ENCODE measurements at places on chromosomes 3 and 15. TPM values are rescaled to one million over a fixed set of nuclear protein-coding genes. Genes with fewer than 3 reads are reported as not detected.
A peak's percentile ranks its signal among the peaks of the same experiment; 100 is the strongest.

- H3K27ac ChIP-seq = no peak overlapping the region
- no peak for DNase-seq
- no peaks in the 10 kb centered on the region for H3K27me3 ChIP-seq
- no peaks in the 10 kb centered on the region for H3K36me3 ChIP-seq
Measured at GRCh38 chr15:87633525-87633924, 623.0 kb downstream of the NTRK3 start.

The CRYGS gene
- 5.6 TPM for total RNA-seq

GRCh38 chr15:75696311-75696720 lies 16.3 kb downstream of the CSPG4 start:
- H3K36me3 ChIP-seq = no peaks in the 10 kb centered on the region
- no peak overlapping the region for H3K4me3 ChIP-seq
- H3K4me1 ChIP-seq = peaks cover 6% of the 10 kb centered on the region

The COPG1 gene
- 182 TPM for total RNA-seq

- DNase-seq = no peak
- H3K27ac ChIP-seq = peak overlapping the region; percentile 95
- H3K27me3 ChIP-seq = no peaks in the 10 kb centered on the region
- peak overlapping the region; percentile 97 for H3K4me3 ChIP-seq
- peaks cover 58% of the 10 kb centered on the region for H3K4me1 ChIP-seq
Measured at GRCh38 chr3:111592936-111593335, 2.2 kb downstream of the ZBED2 start.

The ARHGEF26 gene
- 0.18 TPM for total RNA-seq

The CADPS gene
- not detected for total RNA-seq

DNA sequence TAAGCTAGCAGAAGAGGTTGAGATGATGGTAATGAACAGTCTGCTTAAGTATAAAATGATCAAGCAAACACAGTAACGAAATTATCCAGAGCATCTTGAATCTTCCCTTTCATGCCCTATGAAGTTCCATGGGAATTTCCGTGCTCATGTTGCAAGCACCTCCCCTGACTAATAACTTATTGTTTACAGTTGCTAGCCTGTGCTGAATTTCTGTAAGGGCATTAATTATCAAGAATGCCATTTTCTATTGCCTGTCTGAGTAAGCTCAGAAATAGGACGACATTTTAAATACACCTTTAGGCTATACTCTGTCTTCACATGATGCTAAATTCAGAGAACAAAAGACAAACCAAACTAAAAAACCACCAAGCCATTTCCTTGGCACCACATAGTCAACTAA lies 257.5 kb upstream of the LRTM1 start:
- DNase-seq = no peak
- no peak overlapping the region for H3K4me3 ChIP-seq
- H3K27ac ChIP-seq = no peak overlapping the region
- no peaks in the 10 kb centered on the region for H3K4me1 ChIP-seq

- H3K36me3 ChIP-seq = no peaks in the 10 kb centered on the region
- H3K4me1 ChIP-seq = peaks cover 9% of the 10 kb centered on the region
- no peaks in the 10 kb centered on the region for H3K27me3 ChIP-seq
- DNase-seq = no peak
Measured at GRCh38 chr3:129621626-129622225, 15.2 kb upstream of the PLXND1 start.

GRCh38 chr3:167732313-167733065 lies 2.2 kb downstream of the PDCD10 start:
- H3K36me3 ChIP-seq = peaks cover 10% of the 10 kb centered on the region
- no peak overlapping the region for H3K27ac ChIP-seq
- peak overlapping the region; percentile 55 for H3K4me3 ChIP-seq
- H3K27me3 ChIP-seq = peaks cover 3% of the 10 kb centered on the region
- H3K4me1 ChIP-seq = peaks cover 18% of the 10 kb centered on the region

GRCh38 chr15:69285834-69286233 lies 12.9 kb upstream of the PAQR5 start:
- peaks cover 4% of the 10 kb centered on the region for H3K27me3 ChIP-seq
- H3K4me1 ChIP-seq = no peaks in the 10 kb centered on the region
- H3K4me3 ChIP-seq = no peak overlapping the region
- no peaks in the 10 kb centered on the region for H3K36me3 ChIP-seq

DNA sequence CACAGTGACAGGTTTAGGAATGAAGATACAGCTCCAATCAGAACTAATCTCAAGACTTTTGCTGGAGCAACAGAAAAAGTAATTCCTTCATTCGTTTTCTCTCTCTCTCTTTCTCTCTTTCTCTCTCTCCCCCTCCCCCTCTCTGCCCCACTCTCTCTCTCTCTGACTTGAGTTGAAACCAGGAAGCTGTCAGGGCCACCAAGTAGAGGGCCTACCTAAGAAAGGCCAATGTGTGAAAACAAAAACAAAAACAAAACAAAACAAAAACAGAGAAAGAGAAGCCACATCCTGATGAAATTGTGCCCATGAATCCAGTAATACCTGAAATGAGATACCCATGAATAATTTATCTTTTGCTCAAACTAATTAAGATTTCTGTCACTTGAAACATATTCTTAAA lies 72.9 kb downstream of the ATP8B4 start:
- H3K27ac ChIP-seq = peak overlapping the region; percentile 81
- DNase-seq = no peak
- no peak overlapping the region for H3K4me3 ChIP-seq
- peaks cover 71% of the 10 kb centered on the region for H3K36me3 ChIP-seq
- peaks cover 37% of the 10 kb centered on the region for H3K4me1 ChIP-seq

GRCh38 chr15:94099574-94099960 lies 131.8 kb upstream of the MCTP2 start:
- H3K27me3 ChIP-seq = peaks cover 5% of the 10 kb centered on the region
- DNase-seq = no peak
- no peak overlapping the region for H3K27ac ChIP-seq
- no peaks in the 10 kb centered on the region for H3K36me3 ChIP-seq
- no peak overlapping the region for H3K4me3 ChIP-seq

DNA sequence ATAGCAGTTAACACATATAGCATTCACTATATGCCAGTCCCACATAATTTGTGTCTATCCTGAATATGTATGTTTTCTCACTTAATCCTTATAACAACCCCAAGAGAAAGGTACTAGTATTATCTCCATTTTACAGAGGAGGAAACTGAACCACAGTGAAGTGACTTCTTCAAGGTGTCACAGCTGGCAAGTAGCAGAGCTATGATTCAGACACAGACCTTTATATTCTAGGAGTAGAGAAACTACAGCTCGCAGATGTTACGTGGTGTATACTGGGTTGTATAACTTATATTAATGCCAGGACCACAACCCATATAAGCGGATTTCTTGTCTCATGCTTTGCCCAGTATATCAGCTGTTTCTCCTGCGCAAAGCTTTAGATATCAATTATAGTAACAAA lies 29.5 kb upstream of the ICE2 start:
- DNase-seq = no peak
- no peak overlapping the region for H3K4me3 ChIP-seq
- H3K36me3 ChIP-seq = peaks cover 70% of the 10 kb centered on the region
- H3K27ac ChIP-seq = no peak overlapping the region

The TIMP4 gene
- total RNA-seq = 0.92 TPM

- no peaks in the 10 kb centered on the region for H3K4me1 ChIP-seq
- no peak overlapping the region for H3K27ac ChIP-seq
- DNase-seq = no peak
- H3K36me3 ChIP-seq = no peaks in the 10 kb centered on the region
- H3K27me3 ChIP-seq = no peaks in the 10 kb centered on the region
Measured at GRCh38 chr3:41854956-41855355, 106.9 kb downstream of the ULK4 start.

GRCh38 chr3:72123908-72124441 lies 339.0 kb upstream of the PROK2 start:
- H3K4me3 ChIP-seq = no peak overlapping the region
- H3K27ac ChIP-seq = no peak overlapping the region
- no peaks in the 10 kb centered on the region for H3K4me1 ChIP-seq
- H3K36me3 ChIP-seq = no peaks in the 10 kb centered on the region
- peaks cover 3% of the 10 kb centered on the region for H3K27me3 ChIP-seq

The ZNF502 gene
- total RNA-seq = 0.27 TPM

DNA sequence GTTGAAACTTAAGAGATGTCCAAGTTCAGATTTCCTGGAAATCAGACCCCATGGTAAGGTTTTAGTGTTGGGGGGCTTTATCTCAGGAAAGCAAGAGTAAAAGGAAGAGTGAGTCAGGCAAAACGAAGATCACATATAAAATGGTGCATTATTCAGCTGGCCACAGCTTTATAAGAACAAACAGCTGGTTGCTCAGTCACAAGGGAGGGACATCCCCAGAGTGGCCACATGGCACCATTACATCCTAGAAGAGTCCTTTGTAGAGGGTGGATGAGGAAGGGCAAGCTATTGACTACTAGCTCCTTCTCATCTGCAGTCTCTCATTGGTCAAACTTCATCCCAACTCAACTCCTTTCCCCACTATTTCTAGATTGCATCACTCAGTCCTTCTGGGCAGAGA lies 68.3 kb upstream of the COL8A1 start:
- H3K4me3 ChIP-seq = no peak overlapping the region
- no peak for DNase-seq
- no peak overlapping the region for H3K27ac ChIP-seq
- H3K4me1 ChIP-seq = no peaks in the 10 kb centered on the region
- no peaks in the 10 kb centered on the region for H3K27me3 ChIP-seq
- H3K36me3 ChIP-seq = no peaks in the 10 kb centered on the region

DNA sequence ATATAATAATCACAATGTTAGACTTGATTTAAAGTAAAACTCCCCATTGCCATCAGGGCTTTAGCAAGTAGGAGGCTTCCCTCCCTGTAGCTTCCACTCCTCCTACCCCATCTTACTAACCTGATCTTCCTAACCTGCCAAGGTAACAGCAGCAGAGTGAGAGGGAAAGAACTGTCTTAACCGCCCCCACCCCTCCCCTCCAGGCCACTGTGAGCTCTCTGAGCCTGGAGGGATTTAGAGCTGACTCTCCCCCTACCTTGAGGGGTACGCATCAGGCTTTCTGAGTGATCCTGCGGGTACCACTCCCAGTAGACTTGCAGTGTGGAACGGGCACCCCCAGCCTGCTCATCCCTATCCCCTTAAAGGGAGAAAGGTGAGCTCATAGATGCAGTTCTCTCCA lies 11.4 kb upstream of the PRSS50 start:
- peaks cover 7% of the 10 kb centered on the region for H3K27me3 ChIP-seq
- DNase-seq = no peak
- H3K4me3 ChIP-seq = no peak overlapping the region
- no peak overlapping the region for H3K27ac ChIP-seq
- H3K4me1 ChIP-seq = peaks cover 1% of the 10 kb centered on the region

GRCh38 chr3:16918683-16919025 lies 33.9 kb downstream of the PLCL2 start:
- no peak for DNase-seq
- H3K27me3 ChIP-seq = no peaks in the 10 kb centered on the region

GRCh38 chr15:47674586-47675232 lies 42.6 kb upstream of the SEMA6D start:
- no peaks in the 10 kb centered on the region for H3K4me1 ChIP-seq
- H3K36me3 ChIP-seq = no peaks in the 10 kb centered on the region
- no peaks in the 10 kb centered on the region for H3K27me3 ChIP-seq
- no peak overlapping the region for H3K27ac ChIP-seq
- no peak for DNase-seq

The TGM4 gene
- total RNA-seq = not detected

DNA sequence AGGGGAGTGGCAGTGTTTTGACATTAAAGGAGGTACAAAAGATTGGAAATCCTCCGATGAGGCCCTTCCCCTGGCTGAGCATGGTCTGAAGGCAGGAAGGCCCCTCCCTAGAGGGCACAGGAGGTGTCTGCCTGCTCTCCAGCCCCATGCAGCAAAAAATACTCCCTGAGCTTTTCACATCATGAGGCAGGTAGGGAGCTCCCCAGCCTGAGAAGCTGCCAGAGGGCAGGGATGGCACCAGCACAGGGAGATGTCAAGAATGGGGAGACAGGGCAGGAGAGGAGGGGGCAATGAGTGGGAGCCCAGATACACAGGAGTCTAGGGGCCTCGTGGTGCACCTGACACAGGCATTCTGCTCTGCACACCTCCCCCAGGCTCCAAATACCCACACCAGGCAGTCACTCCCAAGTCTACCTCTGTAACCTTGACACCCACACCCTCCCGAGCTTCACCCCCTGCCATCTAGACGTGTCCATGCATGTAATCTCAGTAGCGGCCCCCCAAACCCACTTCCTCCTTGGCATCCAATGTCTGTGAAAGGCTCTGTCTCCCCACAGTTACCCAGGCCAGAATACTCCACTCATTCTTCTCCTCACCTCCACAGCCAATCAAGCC lies 22.9 kb downstream of the GRAMD2A start:
- H3K27ac ChIP-seq = no peak overlapping the region
- no peak overlapping the region for H3K4me3 ChIP-seq
- no peaks in the 10 kb centered on the region for H3K4me1 ChIP-seq

Data from activated T-helper 2 cell treated with anti-CD3 and anti-CD28 coated beads, Interferon-gamma antibody, Interleukin-2, Interleukin-4, amounts not matched to agents 10 μg/mL and 5 μg/mL and 100 μg/mL, durations not matched to agents 14 hours and 24 hours and 36 hours (primary cell).